Gastroesophageal sphincter (tissue), 4 donors: ENCODE measurements at places on chromosomes 1 and 21.
A peak's percentile ranks its signal among the peaks of the same experiment; 100 is the strongest.

DNA sequence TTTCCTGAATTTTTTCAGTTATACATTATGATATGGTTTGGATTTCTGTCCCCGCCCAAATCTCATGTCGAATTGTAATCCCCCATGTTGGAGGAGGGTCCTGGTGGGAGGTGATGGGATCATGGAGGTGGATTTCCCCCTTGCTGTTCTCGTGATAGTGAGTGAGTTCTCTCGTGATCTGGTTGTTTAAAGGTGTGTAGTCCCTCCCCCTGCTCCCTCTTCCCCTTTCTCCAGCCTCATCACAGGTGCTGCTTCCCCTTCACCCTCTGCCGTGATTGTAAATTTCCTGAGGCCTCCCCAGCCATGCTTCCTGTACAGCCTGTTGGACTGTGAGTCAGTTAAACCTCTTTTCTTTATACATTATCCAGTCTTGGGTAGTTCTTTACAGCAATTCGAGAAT lies 93.2 kb upstream of the HNRNPU start:
- no peak for ATAC-seq

DNA sequence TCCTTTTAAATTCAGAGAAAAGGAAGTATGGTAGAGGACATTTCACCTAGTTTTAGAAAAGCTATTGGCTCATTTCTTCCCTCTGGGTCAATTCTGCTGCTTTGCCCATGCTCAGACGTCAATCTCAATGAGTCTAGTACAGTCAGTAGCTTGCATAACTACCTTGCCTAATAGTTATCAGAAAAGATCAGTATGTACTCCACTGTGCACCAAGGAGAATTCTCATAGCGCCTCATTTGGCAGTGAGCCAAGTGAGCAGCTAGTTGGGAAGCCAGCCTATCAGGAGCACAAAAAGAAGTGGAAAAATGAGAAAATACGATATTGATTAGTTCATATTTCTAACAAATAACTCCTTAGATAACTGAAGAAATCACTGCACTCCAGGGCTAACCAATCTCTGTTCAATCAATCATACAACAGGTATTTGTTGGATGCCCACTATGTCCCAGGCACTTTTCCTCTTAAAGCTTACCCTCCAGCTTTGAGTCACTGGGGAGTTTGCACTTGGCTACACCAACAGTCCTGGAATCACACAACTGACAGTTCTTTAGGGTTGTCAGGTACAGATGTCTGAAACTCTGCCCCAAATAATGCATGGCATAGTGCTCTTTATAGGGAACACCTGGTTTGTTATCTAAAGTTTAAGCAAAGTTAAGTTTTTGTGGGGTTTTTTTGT lies 50.2 kb downstream of the PRDX6 start:
- peak; percentile 62 for ATAC-seq

DNA sequence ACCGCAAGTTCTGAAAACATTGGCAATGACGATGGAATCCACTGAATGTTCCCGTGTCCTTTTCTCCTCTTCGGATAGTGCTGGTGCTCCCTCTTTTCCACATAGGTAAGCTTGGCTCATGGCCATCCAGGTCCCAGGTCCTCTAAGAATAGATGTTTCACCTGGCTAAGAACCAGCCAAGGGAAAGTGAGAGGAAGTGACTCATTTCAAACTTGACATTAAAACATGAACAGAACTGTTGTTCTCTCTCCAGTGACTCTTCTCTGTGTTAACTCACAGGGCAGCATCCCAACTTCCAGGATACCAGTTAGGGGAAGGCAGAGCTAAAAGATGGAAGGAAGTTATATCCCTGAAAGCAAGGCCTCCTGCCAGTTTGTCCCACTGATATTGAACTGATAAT lies 493.8 kb upstream of the CHRM3 start:
- no peak for ATAC-seq

GRCh38 chr1:226788965-226789364 lies 49.9 kb upstream of the ITPKB start:
- no peak for ATAC-seq

- no peak for ATAC-seq
These were observed 338 bp upstream of the C1orf53 start for GRCh38 chr1:197902131-197902453.

- ATAC-seq = no peak
These were observed 99.2 kb downstream of the SGIP1 start for GRCh38 chr1:66633159-66633558.

DNA sequence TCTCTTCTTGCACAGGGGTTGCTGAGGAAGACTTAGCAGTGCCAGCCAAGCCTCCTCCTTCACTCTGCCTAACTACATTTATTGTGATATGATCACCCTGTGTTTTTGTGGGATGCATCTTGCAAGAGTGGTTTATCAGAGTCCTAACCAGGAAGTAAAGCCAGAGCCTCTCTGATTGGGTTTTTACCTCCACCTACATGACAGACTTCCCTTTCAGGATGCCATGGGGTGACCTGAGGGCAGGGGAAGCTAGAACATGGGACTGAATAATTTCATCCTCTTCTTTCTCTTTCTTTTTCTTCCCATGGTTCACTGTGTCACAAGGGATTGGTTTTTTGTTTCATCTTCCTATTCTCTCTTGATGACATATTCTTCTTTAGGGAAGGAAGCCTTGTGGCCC lies 146.6 kb downstream of the HHAT start:
- no peak for ATAC-seq

GRCh38 chr1:121519042-121519755 lies 334.4 kb downstream of the SRGAP2C start:
- peak; percentile 58 for ATAC-seq

- no peak for ATAC-seq
These were observed 16.6 kb upstream of the DISP3 start for GRCh38 chr1:11462224-11462923.

DNA sequence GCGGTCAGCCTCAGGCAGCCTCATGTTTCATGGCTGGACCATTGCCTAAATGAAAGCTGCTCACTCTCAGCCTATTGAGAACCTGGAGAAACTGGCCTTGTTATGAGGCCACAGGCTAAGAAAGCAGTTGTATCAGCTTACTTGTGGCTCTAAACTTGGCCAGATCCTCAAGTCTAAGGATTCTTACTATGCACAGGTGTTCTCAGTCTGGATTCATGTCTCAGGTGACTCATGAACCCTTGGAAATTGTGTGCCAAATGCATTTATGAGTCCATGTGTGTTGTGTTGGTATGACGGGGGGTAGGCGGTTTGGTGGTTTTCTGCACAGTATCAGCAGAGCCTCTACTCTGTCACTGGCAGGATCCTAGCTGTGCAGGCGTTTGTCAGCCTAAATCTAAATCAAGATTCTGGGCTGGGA lies 90.4 kb downstream of the ROR1 start:
- no peak for ATAC-seq

- ATAC-seq = no peak
These were observed 32.4 kb upstream of the ENO1 start for GRCh38 chr1:8910914-8911313.

GRCh38 chr1:37137014-37137413 lies 102.7 kb upstream of the GRIK3 start:
- ATAC-seq = no peak

DNA sequence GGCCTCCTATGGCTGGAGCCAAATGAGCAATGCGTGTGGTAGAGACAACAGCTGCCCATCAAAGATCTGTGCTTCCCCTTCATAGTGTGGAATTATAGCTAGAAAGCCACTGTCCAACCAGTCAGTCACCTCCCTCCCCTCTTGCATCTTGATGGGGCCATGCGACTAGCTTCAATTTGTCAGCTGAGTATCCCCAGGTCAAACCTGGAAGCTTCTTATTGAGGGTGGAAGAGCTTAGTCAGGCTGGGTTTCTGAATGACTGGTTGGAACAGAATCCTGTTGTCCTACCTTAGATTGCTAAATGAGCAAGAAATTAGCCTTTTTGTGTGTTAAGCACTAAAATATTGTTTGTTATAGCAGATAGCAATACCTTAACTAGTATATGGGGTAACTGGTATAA lies 625.4 kb downstream of the PTPRC start:
- ATAC-seq = no peak

DNA sequence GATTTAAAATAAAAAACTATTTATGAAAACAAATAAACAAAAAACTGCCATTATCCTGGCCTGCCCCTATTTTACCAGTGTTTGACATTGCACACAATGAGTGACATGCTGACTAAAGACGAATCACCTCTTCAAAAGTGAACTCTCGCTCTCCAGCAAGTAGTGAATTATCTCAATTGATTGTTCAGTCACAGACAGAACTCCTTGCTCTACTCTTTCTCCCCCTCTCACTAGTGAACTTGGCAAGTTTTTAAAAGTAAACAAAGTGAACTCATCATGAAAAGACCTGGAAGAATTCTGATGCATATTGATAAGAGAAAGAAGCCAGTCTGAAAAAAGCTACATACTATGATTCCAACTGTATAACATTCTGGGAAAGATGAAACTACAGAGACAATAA lies 4.7 kb upstream of the C1orf52 start:
- ATAC-seq = no peak

- ATAC-seq = peak; percentile 26
These were observed 136.1 kb downstream of the TNFSF18 start for GRCh38 chr1:172914501-172915144.

GRCh38 chr21:28482657-28483056 lies 510.0 kb downstream of the LTN1 start:
- ATAC-seq = no peak

GRCh38 chr1:41318135-41318534 lies 43.1 kb upstream of the FOXO6 start:
- no peak for ATAC-seq

- ATAC-seq = no peak
These were observed 628.1 kb downstream of the PLPP3 start for GRCh38 chr1:55951291-55951690.

- ATAC-seq = no peak
These were observed 5.4 kb downstream of the VTCN1 start for GRCh38 chr1:117205368-117205767.

- no peak for ATAC-seq
These were observed 244.5 kb downstream of the TM2D1 start for GRCh38 chr1:61480273-61480935.

- ATAC-seq = no peak
These were observed 84.1 kb downstream of the MRPS6 start for GRCh38 chr21:34157521-34157920.

DNA sequence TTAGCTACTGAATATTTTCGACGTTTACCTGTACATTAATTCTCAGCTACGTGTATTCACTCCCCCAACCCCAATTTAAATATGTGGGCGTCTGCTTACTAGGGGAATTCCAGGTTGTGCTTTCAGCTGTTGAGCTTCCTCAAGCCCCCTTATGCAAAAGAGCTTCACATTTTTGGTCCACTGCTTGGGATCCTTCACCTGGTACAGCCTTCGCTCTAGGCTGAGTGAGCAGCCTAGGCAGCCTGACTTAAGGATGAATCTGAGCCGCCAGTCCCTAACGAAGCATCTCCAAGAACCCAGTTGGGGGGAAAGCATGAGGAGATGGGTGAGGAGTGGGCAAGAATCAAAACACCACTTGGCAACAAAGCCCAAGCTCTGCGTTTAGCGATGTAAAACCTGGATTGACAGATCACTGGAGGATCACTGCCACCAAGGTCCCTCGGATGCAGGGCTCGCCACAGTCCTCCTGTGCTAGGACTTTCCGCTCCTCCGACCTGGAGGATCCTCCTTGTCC lies 674 bp downstream of the BCL10 start:
- ATAC-seq = no peak

GRCh38 chr1:61461406-61462384 lies 263.2 kb downstream of the TM2D1 start:
- no peak for ATAC-seq

- no peak for ATAC-seq
These were observed 51.9 kb upstream of the C8B start for GRCh38 chr1:57017717-57018116.

- ATAC-seq = no peak
These were observed 32.2 kb downstream of the SOX13 start for GRCh38 chr1:204105131-204105515.

GRCh38 chr1:243293941-243294722 lies 38.3 kb downstream of the SDCCAG8 start:
- ATAC-seq = no peak

GRCh38 chr21:35212393-35213127 lies 163.5 kb upstream of the RUNX1 start:
- ATAC-seq = no peak

- ATAC-seq = no peak
These were observed 2.6 kb downstream of the ZBTB48 start for GRCh38 chr1:6582370-6582769.

- no peak for ATAC-seq
These were observed 29.1 kb downstream of the B3GALT2 start for GRCh38 chr1:193157360-193157759.

GRCh38 chr1:231527586-231528171 lies 790 bp upstream of the TSNAX start:
- no peak for ATAC-seq

DNA sequence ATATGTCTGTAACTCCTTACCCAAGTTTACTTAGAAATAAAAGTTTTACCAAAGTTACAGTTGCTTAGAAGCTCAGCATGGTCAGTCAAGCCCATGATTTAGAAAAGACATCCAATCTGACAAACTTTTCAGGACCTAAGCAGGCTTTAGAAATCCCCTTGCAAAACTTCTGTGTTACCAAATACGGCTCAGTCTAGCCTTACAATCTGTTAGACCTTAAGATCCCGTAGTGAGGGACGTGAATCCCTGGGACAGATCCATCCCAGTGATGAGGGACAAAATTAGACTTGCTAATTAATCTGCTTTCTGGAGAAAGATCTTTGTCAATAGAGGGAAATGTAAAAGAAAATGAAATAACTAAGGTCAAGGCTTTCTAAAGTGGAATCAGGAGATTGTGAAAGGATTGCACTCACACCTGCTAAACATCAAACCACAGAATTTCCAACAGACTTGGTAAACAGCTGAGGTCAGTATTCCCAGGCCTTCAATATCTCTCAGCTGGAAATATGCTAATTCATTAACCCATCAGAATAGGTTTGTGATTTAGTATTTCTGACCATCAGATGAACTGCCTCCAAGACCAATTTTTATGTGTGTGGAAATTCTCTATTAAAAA lies 375.3 kb downstream of the DUSP10 start:
- no peak for ATAC-seq

DNA sequence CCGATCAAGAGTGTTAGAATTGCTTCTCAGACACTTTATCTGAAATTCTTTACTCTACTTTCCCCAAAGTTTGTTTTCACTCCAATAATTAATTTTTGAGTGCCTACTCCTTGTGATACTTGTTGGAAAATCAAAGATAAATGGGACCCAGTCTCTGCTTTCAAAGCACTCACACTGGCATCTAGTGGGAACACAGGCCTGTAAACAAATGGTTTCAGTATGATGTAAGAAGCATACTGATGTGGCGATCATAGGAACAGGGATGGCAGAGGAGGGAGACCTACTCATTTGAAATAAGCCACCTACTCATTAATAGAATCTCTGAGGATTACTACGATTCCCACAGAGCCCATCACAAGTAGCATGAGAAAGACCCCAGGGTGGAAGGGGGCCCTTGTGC lies 273.7 kb upstream of the ST6GALNAC5 start:
- no peak for ATAC-seq
